ENCODE measurements at places on chromosomes 11 and 22.

- no peak for DNase-seq
These were observed 31.1 kb upstream of the RDX start for GRCh38 chr11:110327508-110327907.

GRCh38 chr11:127362754-127363308 is 362.3 kb upstream of the KIRREL3 start:
- no peak for DNase-seq

DNA sequence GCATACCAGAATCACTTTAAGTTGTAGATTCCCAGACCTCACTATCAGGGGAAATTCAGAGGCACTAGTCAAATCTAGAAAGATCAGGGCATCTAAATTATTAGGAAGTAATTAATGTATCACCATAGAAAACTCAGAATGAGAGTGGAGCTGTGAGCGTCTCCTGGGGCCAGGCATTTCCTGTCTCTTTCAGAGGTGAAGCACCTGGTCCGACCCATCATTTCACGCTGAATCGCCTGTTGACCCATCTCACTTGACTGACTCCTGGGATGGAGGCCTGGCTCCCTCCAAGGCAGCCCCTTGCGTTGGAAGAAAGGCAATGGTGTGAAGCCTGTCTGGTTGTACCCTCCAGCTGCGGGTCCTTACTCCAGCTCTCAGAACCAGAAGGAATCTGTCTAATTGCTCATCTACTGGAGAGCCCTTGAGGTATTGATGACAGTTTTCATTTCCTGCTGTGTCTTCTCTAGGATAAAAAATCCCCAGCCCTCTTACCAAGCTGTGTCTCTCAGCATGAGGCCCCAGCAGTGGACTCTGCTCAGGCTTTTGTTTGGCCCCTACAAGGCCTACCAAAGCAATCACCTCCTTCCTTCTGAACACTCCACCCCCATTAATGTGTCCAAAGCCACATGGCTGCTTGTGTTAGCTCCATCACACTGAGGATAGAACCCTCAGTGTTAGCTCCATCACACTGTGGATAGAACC is 93.2 kb upstream of the SYT13 start:
- DNase-seq, result no peak

- peak; percentile 46 for DNase-seq
These were observed 514.9 kb downstream of the BUD13 start for GRCh38 chr11:116257883-116258282.

DNA sequence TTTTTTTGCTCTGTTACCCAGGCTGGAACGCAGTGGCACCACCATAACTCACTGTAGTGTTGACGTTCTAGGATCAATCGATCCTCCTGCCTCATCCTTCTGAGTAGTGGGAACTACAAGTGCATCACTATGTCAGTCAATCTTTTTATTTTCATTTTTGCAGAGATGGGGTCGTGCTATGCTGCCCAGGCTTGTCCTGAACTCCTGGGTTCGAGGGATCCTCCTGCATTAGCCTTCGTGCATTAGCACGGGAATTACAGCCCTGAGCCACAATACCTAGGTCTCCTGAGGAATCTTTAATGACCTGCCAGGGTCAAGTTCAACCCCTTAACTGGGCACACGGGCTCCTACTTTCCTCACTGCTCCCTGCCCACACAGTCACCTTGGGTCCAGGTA is 4.4 kb downstream of the APOL3 start:
- DNase-seq, result no peak

DNA sequence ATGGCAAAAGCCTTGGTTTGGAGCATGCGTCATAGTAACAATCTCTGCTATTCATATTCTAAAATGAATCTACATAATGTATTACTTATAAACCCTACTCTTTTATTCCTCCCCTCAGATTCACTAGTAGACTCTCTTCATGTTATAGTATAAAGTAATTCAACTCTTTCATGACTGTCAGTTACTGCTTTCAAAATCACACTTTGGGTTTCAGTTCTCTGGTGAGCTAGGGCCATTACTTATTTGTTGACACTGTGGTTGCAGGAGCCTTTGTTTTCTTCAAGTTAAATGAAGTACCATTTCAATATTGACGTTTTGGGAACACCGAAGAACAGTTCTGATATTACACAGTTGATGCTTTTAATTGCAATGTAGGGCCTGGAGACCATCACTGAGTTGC is 378.4 kb downstream of the DDX10 start:
- DNase-seq, result no peak

GRCh38 chr11:134760299-134760698 is 348.3 kb upstream of the B3GAT1 start:
- no peak for DNase-seq

GRCh38 chr22:28711820-28712777 is 29.5 kb downstream of the CHEK2 start:
- no peak for DNase-seq

- no peak for DNase-seq
These were observed at the start of gene MPZL2 for GRCh38 chr11:118263695-118264568. TSS of gene MPZL2 (minus strand) at chr11:118264297. CDS start at chr11:118264153, 144 bp downstream.

- DNase-seq, result no peak
These were observed 70.7 kb upstream of the IGLL5 start for GRCh38 chr22:22816766-22817410.

DNA sequence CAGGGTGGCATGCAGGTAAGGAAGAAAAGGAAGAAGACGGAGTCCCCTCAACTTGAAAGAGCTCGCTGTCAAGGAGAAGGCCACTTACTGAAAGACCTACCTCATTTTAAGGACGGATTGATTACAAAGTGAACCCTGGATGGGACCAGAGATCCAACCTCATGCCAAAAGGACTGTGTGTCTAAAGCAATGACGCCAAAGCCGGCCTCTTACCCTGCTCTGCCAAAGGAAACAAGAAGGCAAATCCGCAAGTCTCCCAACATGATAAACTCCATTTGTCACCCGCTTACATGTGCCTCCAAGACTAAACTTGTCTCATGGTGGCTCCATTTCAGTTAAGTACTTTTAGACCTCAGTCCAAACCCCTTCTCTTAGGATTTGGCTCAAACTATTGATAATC is 148.7 kb upstream of the MTMR2 start:
- DNase-seq, result no peak

- no peak for DNase-seq
These were observed 694.8 kb upstream of the CCDC179 start for GRCh38 chr11:23555085-23555484.

GRCh38 chr11:45590743-45591142 is 74.7 kb downstream of the CHST1 start:
- DNase-seq, result peak; percentile 12

GRCh38 chr11:92837595-92837994 is 131.9 kb upstream of the MTNR1B start:
- DNase-seq, result no peak
